ENCODE measurements at places on chromosomes 1 and 21. TPM values are rescaled to one million over a fixed set of nuclear protein-coding genes. Genes with fewer than 3 reads are reported as not detected.

CACHD1 gene
- 0.07 TPM for total RNA-seq

F3 gene
- total RNA-seq: 0.09 TPM

SYT14 gene
- total RNA-seq: 0.07 TPM

NPPB gene
- not detected for total RNA-seq

DIO1 gene
- not detected for total RNA-seq

GPR137B gene
- total RNA-seq: 0.49 TPM

GRCh38 chr1:8256321-8256720, 61.6 kb upstream of the SLC45A1 start:
- DNase-seq: no peak
- H3K4me1 ChIP-seq: no peaks in the 10 kb centered on the region
- no peak overlapping the region for H3K4me3 ChIP-seq
- peaks cover 26% of the 10 kb centered on the region for H3K27me3 ChIP-seq

GRCh38 chr1:10754568-10755329, 41.7 kb downstream of the CASZ1 start:
- no peaks in the 10 kb centered on the region for H3K4me1 ChIP-seq
- no peaks in the 10 kb centered on the region for H3K36me3 ChIP-seq
- no peak for DNase-seq
- H3K27me3 ChIP-seq: peaks cover 57% of the 10 kb centered on the region
- no peak overlapping the region for H3K4me3 ChIP-seq
- H3K27ac ChIP-seq: no peak overlapping the region

- DNase-seq: peak; percentile 36
- peaks cover 7% of the 10 kb centered on the region for H3K27me3 ChIP-seq
- H3K4me1 ChIP-seq: peaks cover 12% of the 10 kb centered on the region
- H3K27ac ChIP-seq: no peak overlapping the region
- no peak overlapping the region for H3K4me3 ChIP-seq
Observed at GRCh38 chr1:54805981-54806381, 4.9 kb upstream of the TTC22 start.

DNA sequence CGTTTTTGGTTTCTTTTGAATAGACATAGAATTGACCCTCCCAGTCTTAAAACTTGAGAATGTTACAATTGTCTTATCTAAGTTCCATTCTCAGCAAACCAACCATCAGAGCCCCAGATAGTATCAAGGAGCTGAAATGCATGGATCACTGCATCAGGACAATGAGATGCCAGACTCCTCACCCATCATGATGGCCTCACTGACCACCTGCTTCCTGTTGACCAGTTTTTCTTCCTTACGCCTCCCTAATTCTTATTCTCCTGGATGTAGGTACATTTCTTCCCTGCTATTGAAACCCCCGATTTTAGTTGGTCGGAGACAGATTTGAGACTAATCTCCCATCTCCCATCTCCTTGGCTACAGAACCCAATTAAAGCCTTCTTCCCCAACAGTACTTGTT, 17.7 kb downstream of the MATN1 start:
- peaks cover 10% of the 10 kb centered on the region for H3K27me3 ChIP-seq
- H3K4me1 ChIP-seq: no peaks in the 10 kb centered on the region
- H3K4me3 ChIP-seq: no peak overlapping the region

GRCh38 chr1:115142616-115143015, 53.3 kb upstream of the TSPAN2 start:
- no peaks in the 10 kb centered on the region for H3K27me3 ChIP-seq
- no peak overlapping the region for H3K4me3 ChIP-seq
- H3K36me3 ChIP-seq: no peaks in the 10 kb centered on the region
- DNase-seq: no peak
- H3K4me1 ChIP-seq: no peaks in the 10 kb centered on the region
- no peak overlapping the region for H3K27ac ChIP-seq

GRCh38 chr1:158491316-158491715, 19.3 kb downstream of the OR10R2 start:
- no peaks in the 10 kb centered on the region for H3K36me3 ChIP-seq
- H3K27me3 ChIP-seq: no peaks in the 10 kb centered on the region
- no peak overlapping the region for H3K27ac ChIP-seq
- no peak overlapping the region for H3K4me3 ChIP-seq
- H3K4me1 ChIP-seq: no peaks in the 10 kb centered on the region

DNA sequence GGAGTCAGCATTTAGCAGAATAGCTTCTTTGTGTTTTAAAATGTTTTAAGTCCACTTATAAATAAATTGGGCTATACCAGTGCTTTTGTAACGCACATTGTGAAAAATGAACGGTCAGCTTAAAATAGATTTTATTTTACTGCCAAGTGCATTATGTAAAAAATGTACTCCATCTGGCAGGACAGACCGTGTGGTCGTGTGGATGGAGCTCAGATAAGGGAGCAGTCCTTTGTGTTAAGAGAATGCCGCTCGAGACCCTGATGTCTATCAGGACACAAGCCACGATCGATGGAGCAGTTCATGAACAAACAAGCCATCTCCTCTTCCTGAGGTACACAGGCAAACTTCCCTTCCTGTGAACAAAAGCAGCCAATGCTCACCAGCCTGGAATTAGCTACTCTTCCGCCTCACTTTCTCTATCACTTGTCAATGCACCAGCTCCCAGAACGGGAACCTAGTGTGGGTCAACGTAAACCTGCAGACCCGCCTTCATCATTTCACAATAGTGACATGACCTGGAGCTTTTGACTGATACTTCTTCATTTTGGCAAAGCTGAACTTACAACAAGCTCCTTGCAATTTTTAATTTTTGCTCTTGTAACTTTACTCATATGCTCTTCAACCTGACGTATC, 243.5 kb downstream of the TGFB2 start:
- no peaks in the 10 kb centered on the region for H3K36me3 ChIP-seq
- no peak for DNase-seq
- no peaks in the 10 kb centered on the region for H3K4me1 ChIP-seq
- no peak overlapping the region for H3K27ac ChIP-seq
